ENCODE measurements at places on chromosomes 12 and 14. TPM values are rescaled to one million over a fixed set of nuclear protein-coding genes. Genes with fewer than 3 reads are reported as not detected.

DNA sequence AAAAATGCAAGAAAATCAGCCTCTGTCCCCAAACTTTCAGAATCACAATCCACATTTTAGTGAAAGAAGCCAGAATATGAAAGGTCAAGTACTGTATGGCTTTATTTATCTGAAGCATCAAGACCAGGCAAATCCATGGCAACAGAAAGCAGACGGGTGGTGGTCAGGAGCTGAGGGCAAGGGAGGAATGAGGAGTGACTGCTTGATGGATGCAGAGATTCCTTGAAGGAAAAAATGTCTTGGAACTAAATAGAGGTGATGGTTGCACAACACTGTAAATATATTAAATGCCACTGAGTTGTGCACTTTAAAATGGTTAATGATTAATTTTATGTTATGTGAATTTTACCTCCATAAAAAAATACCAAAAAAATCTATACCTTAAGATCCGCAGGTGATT, 165.1 kb downstream of the GXYLT1 start:
- DNase-seq: no peak

The LIN7A gene
- 0.57 TPM for total RNA-seq

DNA sequence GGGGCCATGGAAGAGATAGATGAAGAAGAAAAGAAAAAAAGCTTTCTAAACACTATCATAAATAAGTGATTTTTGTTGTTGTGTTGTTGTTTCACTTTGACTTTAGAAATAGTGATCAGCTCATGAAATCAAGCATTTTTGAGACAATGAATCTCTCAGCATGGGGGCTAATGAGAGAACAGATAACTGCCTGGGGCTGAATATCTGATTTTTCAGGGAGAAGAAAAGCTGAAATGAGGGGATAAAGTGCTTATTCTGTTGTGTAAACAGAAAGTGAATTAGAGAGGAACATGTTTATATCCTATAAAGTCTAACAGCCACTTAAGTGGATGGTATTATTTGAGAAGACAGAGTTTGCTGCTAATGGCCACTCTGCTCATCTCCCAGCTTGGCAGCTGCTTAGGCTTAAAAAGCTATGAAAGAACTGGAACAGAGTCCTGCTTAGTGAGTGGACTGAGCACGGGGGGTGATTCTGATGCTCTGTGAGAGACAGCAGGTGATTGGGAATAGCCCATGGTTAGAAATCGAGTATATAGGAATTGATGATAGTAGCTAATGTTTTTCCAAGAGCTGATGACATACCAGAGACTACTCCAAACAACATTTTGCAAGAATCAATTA, 646.1 kb upstream of the TMEM132C start:
- DNase-seq: no peak

GRCh38 chr12:26252946-26253345, 57.6 kb downstream of the SSPN start:
- DNase-seq: no peak

- no peak for DNase-seq
Measured at GRCh38 chr14:54782751-54783659, 119.6 kb downstream of the GCH1 start.

DNA sequence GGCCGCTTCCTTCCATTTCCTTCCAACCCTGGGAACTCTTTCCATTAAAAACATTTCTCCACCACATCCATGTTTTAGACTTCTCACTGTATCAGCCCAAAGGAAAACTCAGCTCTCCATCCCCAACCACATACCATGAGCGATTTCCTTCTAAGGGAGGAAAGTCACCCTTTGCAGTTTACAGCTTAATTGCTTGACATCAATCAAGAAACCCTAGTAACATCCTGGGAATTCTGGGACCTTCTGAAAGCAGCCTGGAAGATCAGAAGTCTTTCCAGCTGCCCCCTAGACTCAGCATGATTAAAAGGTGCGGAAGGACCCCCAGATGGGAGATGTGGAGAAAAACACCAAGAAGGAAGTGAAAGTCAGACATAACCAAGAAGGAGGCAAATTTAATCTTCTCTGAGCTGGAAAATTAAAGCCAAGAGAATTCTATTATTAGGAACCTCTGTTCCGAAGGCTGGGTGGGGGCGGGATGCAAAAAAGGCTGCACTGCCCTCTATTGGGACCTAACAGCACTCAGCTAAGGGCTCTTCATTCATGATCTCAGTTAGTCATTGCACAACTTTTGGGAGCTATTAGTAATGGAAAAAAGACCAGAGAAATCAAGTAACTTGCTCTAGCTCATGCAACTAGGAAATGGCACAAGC, 73.3 kb upstream of the PLXNC1 start:
- DNase-seq: peak; percentile 79

DNA sequence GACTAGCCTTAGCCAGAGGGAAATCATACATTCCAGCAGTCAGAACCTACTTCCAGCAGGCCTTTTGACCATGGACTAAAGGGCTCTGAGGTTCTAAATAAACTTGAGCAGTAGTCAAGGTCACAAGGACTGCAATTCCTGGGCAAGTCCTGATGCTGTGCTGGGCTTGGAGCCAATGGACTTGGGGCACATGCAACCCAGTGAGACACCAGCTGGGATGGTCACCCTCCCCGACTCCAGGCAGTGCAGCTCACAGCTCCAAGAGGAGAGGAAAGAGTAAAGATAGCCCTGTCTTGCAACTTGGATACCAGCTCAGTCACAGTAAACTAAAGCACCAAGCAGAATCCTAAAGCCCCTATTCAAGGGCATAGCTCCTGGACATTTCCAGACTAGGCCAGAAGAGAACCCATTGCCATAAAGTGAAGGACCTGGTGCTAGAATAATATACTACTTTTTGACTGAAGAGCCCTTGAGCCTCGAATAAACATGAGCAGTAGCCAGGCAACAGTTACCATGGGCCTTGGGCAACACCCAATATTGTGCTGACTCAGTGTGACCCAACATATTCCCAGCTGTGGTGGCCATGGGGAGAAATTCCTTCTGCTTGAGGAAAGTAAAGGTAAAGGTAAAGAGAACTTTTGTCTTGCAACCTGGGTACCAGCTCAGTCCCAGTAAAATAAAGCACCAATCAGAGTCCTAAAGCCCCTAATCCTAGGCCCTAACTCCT, 226.2 kb upstream of the CLEC14A start:
- peak; percentile 70 for DNase-seq
